ENCODE measurements at places on chromosomes 1 and 21.

GRCh38 chr1:68497358-68497698, 446 bp upstream of the DEPDC1 start:
- H3K36me3 ChIP-seq, result peaks cover 17% of the 10 kb centered on the region
- H3K27me3 ChIP-seq, result no peaks in the 10 kb centered on the region
- peak overlapping the region; percentile 90 for H3K27ac ChIP-seq
- H3K4me3 ChIP-seq, result peak overlapping the region; percentile 62
- DNase-seq, result no peak

- no peaks in the 10 kb centered on the region for H3K36me3 ChIP-seq
- peaks cover 16% of the 10 kb centered on the region for H3K27me3 ChIP-seq
- H3K27ac ChIP-seq, result no peak overlapping the region
Observed at GRCh38 chr1:200311256-200311655, 98.6 kb downstream of the ZNF281 start.

DNA sequence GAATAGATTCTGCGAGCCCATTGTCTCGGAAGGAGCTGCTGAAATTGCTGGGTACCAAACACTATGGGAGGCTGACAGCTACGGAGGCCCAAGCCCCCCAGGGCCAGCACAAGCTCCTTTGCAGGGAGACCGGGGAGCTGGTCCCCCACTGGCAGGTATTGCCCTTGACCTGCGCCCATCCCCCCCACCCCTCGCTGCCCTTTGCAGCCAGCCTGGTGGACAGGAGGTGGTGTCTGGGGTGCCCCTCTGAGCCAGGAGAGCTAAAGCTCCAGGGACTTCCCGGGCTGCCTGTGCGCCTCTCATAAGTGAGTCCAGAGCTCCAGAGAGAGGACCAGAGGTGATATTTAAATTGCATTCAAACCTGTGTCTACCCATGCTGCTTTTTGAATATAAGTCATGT, 5.4 kb downstream of the SERTAD4 start:
- no peaks in the 10 kb centered on the region for H3K36me3 ChIP-seq
- H3K27ac ChIP-seq, result no peak overlapping the region
- peaks cover 29% of the 10 kb centered on the region for H3K27me3 ChIP-seq
- H3K4me1 ChIP-seq, result no peaks in the 10 kb centered on the region

- no peak overlapping the region for H3K27ac ChIP-seq
- H3K36me3 ChIP-seq, result no peaks in the 10 kb centered on the region
- H3K4me1 ChIP-seq, result no peaks in the 10 kb centered on the region
- DNase-seq, result no peak
Observed at GRCh38 chr1:57252597-57253294, 171.1 kb downstream of the DAB1 start.

DNA sequence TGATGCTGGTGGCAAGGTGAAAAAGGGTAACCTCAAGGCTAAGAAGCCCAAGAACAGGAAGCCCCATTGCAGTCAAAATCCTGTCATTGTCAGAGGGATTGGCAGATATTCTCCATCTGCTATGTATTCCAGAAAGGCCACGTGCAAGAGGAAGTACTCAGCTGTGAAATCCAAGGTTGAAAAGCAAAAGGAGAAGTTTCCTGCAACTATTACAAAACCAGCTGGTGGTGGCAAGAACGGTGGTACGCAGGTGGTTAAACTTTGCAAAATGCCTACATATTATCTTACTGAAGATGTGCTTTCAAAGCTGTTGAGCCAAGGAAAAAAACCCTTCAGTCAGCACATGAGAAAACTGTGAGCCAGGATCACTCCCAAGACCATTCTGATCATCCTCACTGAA, 13.7 kb upstream of the VPS45 start:
- H3K27me3 ChIP-seq, result no peaks in the 10 kb centered on the region
- DNase-seq, result no peak
- H3K4me1 ChIP-seq, result no peaks in the 10 kb centered on the region
- no peak overlapping the region for H3K4me3 ChIP-seq
- H3K36me3 ChIP-seq, result no peaks in the 10 kb centered on the region
- no peak overlapping the region for H3K27ac ChIP-seq

DNA sequence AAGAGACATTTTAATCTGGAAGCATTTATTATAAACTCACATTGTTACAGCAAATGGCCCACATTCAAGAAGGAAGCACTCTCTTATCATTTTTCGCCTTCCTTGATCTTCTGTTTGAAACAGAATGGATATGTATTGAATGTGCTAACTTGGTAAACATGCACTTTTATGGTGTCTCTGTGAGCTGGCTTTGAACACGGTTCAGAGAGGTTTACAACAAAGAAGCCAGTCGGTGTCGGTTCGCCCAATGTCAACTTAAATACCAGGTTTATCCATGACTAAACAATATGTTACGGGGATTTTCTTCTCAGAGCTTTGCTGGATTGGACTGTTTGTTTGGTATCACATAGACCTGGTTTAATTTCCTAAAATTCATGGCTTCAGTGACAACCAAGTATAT, 226.4 kb downstream of the TGFB2 start:
- no peak overlapping the region for H3K27ac ChIP-seq
- no peaks in the 10 kb centered on the region for H3K4me1 ChIP-seq
- no peak overlapping the region for H3K4me3 ChIP-seq

GRCh38 chr1:57410508-57410907, 13.4 kb downstream of the DAB1 start:
- no peak for DNase-seq
- no peak overlapping the region for H3K27ac ChIP-seq
- no peak overlapping the region for H3K4me3 ChIP-seq
- H3K36me3 ChIP-seq, result no peaks in the 10 kb centered on the region
- H3K4me1 ChIP-seq, result no peaks in the 10 kb centered on the region
- no peaks in the 10 kb centered on the region for H3K27me3 ChIP-seq

All from DND-41 (cell line).